Spleen (tissue), 13 donors: ENCODE measurements at places on chromosomes 11 and 22. TPM values are rescaled to one million over a fixed set of nuclear protein-coding genes. Genes with fewer than 3 reads are reported as not detected.
A peak's percentile ranks its signal among the peaks of the same experiment; 100 is the strongest.

Gene MIOX
- not detected for total RNA-seq

GRCh38 chr11:121106812-121107211 is 5.8 kb downstream of the TECTA start:
- DNase-seq = no peak
- no peak overlapping the region for H3K4me3 ChIP-seq
- no peaks in the 10 kb centered on the region for H3K4me1 ChIP-seq
- no peaks in the 10 kb centered on the region for H3K36me3 ChIP-seq
- H3K27me3 ChIP-seq = no peaks in the 10 kb centered on the region
- no peak overlapping the region for H3K27ac ChIP-seq

- no peaks in the 10 kb centered on the region for H3K36me3 ChIP-seq
- H3K4me3 ChIP-seq = no peak overlapping the region
- no peaks in the 10 kb centered on the region for H3K27me3 ChIP-seq
- no peaks in the 10 kb centered on the region for H3K4me1 ChIP-seq
Measured at GRCh38 chr11:115360186-115360824, 143.9 kb downstream of the CADM1 start.

DNA sequence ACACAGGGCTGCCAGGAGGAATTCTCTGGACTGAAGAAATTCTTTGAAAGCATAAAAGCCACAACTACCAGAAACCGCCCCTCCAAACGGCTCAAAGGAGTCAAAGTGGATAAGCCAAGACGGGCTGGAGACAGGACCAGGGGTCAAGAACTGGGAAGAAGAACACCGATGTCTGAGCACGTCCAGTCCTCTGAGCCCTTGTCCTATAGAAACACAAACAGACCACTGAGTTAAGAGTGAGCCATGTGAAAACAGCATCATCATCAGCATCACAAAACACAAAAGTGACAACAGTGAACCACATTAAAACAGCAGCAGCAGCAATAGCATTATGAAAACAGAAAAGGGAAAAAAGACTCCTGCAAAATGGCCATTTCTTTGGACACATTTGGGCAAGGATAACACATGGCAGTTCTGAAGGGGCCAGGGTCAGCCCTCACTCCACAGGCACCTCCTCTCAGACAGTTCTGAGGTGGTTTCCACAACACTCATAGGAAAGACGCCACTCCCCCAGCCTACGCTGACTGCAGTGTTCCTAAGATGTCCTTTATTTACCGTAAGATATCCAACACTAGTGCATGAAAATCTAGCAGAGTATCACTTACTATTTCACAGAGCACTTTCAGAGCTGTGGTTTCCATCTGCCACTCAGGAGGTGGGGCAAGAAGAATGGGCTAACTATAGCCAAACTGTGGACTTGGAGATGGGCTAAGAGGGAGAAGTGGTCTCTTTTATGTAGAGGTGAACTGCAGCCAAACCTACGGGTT is 28.6 kb upstream of the YPEL1 start:
- peak overlapping the region; percentile 88 for H3K27ac ChIP-seq
- H3K27me3 ChIP-seq = no peaks in the 10 kb centered on the region
- no peaks in the 10 kb centered on the region for H3K36me3 ChIP-seq

GRCh38 chr11:129972611-129973010 is 30.0 kb downstream of the PRDM10 start:
- DNase-seq = no peak
- H3K36me3 ChIP-seq = no peaks in the 10 kb centered on the region
- no peak overlapping the region for H3K27ac ChIP-seq
- H3K4me3 ChIP-seq = no peak overlapping the region

DNA sequence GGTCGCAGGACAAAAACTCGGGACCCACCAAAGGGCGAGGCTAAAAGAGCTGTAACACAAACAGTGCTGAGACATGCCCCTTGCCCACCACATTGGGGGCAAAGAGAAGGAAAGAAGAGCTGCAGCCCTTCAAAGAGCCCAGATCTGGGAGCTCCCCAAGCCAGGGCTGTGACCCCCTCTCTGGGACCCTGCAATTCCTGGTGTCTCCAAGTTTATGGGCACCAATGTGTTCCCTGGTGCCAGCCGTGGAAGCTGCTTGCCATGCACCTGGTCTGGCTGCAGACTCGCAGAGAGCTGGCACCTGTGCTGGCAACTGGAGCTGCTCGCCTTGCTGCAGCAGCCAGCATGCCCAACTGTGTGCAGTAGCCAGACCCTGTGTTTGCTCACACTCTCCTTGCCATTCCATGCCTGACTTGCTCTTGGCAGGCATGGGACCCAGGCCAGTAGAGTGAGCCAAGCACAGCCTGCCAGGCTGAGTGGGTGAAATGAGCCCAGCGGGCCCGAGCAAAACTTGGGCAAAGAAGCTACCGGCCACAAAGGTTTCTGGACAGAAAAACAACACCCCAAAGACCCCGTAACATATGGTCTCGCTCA is 16.0 kb downstream of the RRP8 start:
- H3K27me3 ChIP-seq = no peaks in the 10 kb centered on the region
- H3K4me1 ChIP-seq = no peaks in the 10 kb centered on the region
- peaks cover 4% of the 10 kb centered on the region for H3K36me3 ChIP-seq
- no peak for DNase-seq
- no peak overlapping the region for H3K27ac ChIP-seq
- H3K4me3 ChIP-seq = no peak overlapping the region

GRCh38 chr11:95359341-95359663 is 128.3 kb upstream of the SESN3 start:
- no peaks in the 10 kb centered on the region for H3K27me3 ChIP-seq
- H3K36me3 ChIP-seq = no peaks in the 10 kb centered on the region
- H3K27ac ChIP-seq = no peak overlapping the region
- no peak overlapping the region for H3K4me3 ChIP-seq
- DNase-seq = no peak

GRCh38 chr11:18019650-18020049 is 6.8 kb upstream of the SERGEF start:
- no peak for DNase-seq
- H3K4me1 ChIP-seq = no peaks in the 10 kb centered on the region
- no peak overlapping the region for H3K27ac ChIP-seq

DNA sequence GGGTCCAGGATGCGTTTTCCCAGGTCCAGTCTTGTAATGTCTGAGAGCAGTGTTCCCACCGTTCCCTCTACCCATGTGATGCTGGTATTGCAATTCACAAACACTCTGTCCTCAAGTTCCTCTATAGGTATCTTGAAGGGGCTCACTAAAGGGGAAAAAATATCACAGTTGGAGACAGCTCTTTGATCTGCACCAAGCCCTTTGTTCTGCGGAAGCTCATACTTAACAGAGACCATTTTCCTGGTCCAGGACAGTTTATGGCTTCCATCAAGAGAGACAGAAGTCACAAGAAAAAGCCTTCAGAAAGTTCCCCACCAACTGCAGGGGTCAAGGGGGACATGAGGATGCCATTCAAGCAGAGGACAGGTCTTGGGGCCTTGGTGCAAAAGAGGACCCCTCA is 2.1 kb downstream of the CD3D start:
- DNase-seq = no peak
- H3K4me3 ChIP-seq = peak overlapping the region; percentile 39
- no peak overlapping the region for H3K27ac ChIP-seq
- H3K27me3 ChIP-seq = no peaks in the 10 kb centered on the region
- H3K4me1 ChIP-seq = peaks cover 11% of the 10 kb centered on the region

DNA sequence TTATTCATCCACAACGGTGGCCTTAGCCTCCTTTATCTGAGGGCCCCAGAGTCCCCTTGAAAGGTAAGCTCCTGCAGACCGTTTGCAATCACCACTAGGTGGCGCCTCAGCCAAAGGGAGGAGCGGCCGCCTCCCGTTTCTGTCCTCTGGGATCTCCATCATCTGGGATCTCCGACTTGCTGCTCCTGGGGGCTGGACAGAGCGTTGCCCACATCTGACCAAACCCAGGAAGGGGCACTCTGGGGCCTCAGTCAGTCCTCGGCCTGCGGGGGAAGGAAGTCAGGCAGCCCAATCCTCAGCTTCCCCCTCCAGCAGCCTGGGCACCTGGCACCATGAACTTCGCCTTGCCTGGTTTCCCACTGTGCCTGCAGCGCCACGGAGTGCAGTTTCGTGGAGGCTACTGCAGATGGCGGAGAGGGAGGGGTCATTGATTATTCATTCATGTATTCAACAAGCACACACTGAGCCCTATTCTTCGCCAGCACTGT is 23.5 kb downstream of the TP53I11 start:
- no peaks in the 10 kb centered on the region for H3K36me3 ChIP-seq
- H3K27ac ChIP-seq = no peak overlapping the region
- H3K4me1 ChIP-seq = peaks cover 5% of the 10 kb centered on the region
- no peak overlapping the region for H3K4me3 ChIP-seq
- peak; percentile 90 for DNase-seq

GRCh38 chr11:2847561-2847960 is 38.0 kb downstream of the CDKN1C start:
- no peak overlapping the region for H3K27ac ChIP-seq
- H3K4me3 ChIP-seq = no peak overlapping the region
- no peaks in the 10 kb centered on the region for H3K4me1 ChIP-seq

GRCh38 chr11:12460466-12460865 is 83.1 kb downstream of the PARVA start:
- no peak for DNase-seq
- H3K27me3 ChIP-seq = no peaks in the 10 kb centered on the region
- no peak overlapping the region for H3K27ac ChIP-seq
- H3K4me1 ChIP-seq = no peaks in the 10 kb centered on the region

- H3K36me3 ChIP-seq = no peaks in the 10 kb centered on the region
- H3K27me3 ChIP-seq = no peaks in the 10 kb centered on the region
- no peak for DNase-seq
- H3K4me1 ChIP-seq = peaks cover 4% of the 10 kb centered on the region
Measured at GRCh38 chr11:125062218-125062930, 731 bp upstream of the SLC37A2 start.
